ENCODE measurements at places on chromosomes 11 and 22. TPM values are rescaled to one million over a fixed set of nuclear protein-coding genes. Genes with fewer than 3 reads are reported as not detected.

- DNase-seq = peak; percentile 16
Observed at GRCh38 chr11:121800731-121801393, 315.2 kb downstream of the BLID start.

- no peak for DNase-seq
Observed at GRCh38 chr11:114017723-114018122, 41.8 kb upstream of the ZBTB16 start.

DNA sequence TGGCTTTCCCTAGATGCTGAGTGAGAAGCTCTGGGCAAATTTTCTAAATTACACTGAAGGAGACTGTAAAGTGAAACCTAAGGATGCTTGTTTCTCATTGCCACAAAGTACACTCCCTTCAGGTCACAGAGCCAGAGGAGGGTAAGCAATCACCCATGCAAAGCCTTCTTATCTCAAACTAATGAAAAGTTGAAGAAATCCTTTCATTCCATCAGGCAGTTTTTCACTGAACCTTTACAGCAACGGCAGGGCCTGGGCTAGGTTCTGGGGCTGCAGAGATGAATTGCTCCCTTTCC lies 106.2 kb downstream of the RASSF10 start:
- no peak for DNase-seq

DNA sequence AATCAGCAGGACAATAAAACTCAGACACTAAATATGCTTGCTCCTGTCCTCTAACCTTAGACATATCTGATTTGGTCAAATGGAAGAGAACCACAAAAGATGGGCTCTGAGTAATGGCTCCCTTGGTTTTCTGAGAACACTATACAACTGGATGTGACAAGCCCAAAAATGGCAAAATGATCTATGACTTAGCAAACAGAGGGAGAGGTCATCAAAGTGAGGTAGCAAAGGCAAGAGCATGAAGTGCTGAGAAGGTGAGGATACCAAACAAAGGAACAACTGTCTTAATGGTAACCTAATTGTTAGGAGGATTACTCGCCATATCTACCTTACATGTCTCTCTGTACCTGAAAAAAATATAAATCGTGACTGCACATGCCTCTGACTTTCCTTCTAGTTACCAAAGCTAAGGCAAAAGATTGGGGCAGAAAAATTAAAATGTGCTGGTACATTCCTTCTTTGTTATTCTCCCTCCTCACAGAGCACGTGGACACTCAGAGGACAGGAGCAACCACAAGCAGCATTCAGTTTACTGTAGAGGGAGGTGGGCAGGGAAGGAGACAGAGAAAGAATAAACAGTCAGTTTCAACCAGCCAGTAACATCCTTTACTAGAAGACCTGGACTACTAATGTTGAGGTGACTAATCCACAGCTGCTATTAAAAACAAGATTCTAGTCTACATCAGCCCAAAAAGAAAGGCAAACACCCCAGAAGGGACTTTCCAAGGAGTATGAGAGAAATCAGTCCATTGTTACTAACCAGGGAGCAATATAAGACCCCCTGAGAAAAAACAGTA lies 88.8 kb downstream of the AMBRA1 start:
- no peak for DNase-seq

DNA sequence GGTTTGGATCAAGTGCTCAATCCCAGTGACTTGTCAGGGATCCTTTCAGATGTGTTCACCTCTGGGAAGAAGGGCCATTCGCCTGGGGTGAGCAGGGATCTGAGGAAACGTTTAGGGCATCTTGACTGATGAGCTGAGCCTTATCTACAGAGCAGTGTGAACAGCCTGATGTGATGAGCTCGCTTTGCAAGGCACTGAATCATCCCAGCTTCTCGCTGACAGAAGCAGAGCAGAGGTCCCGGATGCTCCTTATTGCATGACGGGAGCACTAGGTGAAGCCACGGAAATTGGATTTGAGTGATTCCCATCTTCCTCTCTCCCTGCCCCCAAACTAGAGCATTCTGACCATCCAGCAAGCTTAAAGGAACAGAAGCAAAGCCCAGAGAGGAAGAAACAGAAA lies 46.5 kb downstream of the SEZ6L start:
- no peak for DNase-seq

GRCh38 chr11:79269611-79270307 lies 171.1 kb downstream of the TENM4 start:
- no peak for DNase-seq

DNA sequence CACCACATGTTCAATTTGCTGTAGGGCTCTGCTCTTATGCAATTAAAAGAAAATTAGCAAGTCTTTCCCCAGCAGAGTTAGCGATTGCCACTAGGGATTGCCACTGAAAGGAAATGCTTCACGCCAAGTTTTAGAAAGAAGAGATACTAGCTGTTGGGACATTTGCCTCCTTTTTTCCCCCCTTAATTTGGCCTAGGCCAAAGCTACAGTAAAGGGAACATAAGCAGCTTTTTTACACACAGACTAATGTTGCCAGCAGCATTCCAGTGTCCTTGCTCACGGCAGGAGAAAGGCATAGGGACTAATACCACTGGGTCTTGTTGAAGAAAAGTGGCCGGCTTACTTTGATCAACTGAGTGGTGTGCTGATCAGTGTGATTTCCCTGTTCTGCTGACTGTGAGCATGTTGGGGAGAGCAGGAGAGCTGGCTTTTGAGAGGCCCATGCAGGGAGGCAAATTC lies 71.2 kb downstream of the PHF21A start:
- peak; percentile 31 for DNase-seq

- DNase-seq = peak; percentile 59
Observed at GRCh38 chr11:77819921-77820564, 479 bp downstream of the RSF1 start.

DNA sequence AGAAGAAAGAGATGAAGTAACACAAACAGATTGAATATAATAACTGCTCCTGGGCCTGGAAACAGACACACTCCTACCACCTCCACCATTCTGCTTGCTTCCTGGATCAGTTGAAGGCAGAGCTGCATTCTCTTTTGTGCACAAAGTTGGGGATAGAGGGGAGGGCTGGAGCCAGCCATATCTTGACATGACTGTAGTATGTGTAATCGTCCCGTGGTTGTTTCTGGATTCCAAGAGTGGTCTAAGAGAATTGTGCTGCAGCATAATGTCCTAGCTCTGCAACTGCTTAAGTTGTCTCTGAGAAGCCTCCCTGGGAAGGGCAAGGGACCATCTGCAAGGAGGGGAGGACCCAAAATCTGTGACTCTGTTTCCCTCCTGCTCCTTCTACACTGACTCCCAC lies 3.2 kb downstream of the CRY2 start:
- DNase-seq = no peak

GRCh38 chr11:131924001-131924400 lies 553.6 kb downstream of the NTM start:
- DNase-seq = no peak

DNA sequence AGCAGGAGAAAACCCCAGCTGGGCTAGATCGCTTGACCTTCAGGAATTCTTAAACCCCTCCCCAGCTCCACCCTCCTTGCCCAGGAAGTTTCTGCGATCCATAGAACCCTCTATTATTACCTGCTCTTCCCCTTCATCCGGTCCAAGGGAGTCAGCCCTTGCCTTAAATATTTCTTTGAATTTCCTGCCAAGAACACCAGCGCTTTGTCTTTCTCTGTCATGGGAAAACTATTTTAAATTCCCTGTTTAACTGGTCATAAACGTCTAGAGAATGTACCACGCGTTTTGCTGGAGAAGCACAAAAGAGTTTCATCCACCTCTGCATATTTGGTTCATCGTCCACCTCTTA lies 496 bp upstream of the TRAF6 start:
- DNase-seq = no peak

DNA sequence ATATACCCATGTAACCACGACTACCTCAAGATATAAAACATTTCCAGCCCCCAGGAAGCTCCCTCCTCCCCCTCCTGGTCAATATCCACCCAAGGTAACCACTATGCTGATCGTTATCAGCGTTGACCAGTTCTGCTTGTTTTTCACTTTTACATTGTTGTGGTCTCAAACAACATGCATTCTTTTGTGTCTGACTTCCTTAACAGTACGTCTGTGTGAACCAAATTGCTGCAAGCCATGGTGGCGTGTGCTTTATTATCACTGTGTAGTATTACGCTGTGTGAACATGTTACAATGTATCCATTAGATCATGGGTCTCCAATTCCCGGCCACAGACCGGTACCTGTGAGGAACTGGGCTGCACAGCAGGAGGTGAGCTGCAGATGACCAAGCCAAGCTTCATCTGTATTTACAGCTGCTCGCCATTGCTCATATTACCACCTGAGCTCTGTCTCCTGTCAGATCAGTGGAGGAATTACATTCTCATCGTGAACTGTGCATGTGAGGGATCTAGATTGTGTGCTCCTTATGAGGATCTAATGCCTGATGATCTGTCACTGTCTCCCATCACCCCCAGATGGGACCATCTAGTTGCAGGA lies 15.5 kb upstream of the GRK3 start:
- no peak for DNase-seq

DNA sequence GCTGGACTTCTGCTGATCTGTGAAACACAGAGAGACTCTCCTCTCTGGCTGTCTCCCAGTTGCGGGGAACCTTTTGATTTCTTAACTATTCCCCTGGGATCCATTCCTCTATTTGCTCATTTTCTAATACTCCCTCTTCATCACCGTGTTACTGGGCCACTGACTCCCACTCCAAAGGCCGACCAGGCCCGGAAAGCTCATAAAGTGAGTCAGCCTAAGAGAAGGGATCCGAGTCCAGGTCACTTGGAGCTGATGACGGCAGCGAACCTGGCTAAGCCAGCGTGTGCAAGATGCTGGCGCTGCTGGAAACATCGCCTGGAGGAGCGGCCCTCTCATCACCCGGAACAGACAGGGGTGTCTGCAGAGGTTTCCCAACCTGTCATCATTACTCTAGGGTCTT lies 112.8 kb downstream of the FBXO7 start:
- DNase-seq = peak; percentile 67

- DNase-seq = no peak
Observed at GRCh38 chr11:113549061-113549460, 73.9 kb upstream of the DRD2 start.

GRCh38 chr11:28976801-28977145 lies 868.6 kb downstream of the METTL15 start:
- DNase-seq = no peak

DNA sequence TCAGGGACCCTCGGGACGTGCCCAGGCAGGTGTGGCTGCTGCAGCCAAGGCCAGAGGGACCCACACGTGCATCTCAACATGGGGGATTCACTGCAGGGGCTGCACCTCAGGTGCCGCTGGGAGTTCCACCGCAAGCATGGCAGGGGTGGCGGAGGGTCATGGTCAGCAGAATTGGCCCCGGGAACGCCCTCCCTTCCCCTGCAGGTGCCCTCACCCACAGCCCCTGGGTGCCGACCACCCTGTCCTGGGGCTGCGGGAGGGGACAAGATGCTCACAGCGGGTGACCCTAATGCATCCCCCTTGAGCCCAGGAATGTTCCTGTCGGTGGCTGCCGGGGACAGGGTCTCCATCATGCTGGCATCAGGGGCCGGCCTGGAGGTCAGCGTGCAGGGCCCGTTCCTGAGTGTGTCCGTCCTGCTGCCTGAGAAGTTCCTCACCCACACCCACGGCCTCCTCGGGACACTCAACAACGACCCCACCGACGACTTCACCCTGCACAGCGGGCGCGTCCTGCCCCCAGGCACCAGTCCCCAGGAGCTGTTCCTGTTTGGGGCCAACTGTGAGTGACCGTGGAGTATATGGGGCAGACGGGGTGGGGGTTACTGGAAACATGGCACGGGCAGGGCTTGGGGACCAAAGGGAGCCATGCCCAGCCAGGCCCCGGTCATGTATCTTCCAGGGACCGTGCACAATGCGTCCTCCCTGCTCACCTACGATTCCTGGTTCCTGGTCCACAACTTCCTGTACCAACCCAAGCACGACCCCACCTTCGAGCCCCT lies 5.8 kb downstream of the SUSD2 start:
- peak; percentile 20 for DNase-seq

GRCh38 chr11:69053546-69054396 lies 5.0 kb downstream of the TPCN2 start:
- DNase-seq = no peak

GRCh38 chr11:60455531-60456042 lies at the start of gene MS4A1:
Gene MS4A1, plus strand, starts transcription at chr11:60455847. Its CDS starts 6,528 bp downstream, at chr11:60462375.
- DNase-seq = no peak

- no peak for DNase-seq
Observed at GRCh38 chr11:128471138-128471661, 116.2 kb downstream of the ETS1 start.

- no peak for DNase-seq
Observed at GRCh38 chr22:46062232-46062615, 85.3 kb upstream of the WNT7B start.

- peak; percentile 91 for DNase-seq
Observed at GRCh38 chr22:39528681-39529486, 3.7 kb downstream of the RPS19BP1 start.

DNA sequence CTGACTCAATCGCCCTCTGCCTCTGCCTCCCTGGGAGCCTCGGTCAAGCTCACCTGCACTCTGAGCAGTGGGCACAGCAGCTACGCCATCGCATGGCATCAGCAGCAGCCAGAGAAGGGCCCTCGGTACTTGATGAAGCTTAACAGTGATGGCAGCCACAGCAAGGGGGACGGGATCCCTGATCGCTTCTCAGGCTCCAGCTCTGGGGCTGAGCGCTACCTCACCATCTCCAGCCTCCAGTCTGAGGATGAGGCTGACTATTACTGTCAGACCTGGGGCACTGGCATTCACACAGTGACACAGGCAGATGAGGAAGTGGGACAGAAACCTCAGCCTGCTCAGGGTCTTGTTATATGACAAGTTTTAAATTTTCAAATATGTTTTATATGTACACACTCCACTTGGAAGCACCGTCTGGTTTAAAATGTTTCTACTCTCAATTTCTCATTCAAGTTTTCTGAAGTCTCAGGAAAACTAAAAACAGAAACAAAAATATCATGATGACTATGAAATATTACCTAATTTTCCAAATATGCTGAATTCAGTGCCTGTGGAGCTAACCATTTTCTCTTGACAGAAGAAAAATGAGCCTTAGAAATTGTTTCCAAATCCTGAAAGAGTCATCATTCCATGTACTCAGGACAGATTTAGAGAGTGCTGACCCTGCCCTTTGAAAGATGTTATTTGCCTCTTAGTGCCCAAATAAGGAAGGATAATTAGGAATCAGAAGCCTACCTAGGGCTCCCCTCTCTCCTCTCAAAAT lies 48.8 kb upstream of the TOP3B start:
- no peak for DNase-seq

- no peak for DNase-seq
Observed at GRCh38 chr11:73566422-73566821, 31.5 kb downstream of the FAM168A start.

DNA sequence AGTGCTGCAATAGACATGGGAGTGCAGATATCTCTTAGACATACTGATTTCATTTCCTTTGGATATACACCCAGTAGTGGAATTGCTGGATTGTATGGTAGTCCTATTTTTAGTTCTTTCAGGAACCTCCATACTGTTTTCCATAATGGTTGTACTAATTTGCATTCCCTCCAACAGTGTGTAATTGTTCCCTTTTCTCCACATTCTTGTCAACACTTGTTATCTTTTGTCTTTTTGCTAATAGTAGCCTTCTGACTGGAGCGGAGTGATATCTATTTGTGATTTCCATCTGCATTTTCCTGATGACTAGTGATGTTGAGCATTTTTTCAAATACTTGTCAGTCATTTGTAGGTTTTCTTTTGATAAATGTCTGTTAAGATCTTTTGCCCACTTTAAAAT lies 128.9 kb downstream of the CTNND1 start:
- DNase-seq = no peak

TNNT3 gene
- total RNA-seq = 28.5 TPM

IFTAP gene
- 35.2 TPM for total RNA-seq

CCDC73 gene
- not detected for total RNA-seq

KRTAP5-2 gene
- not detected for total RNA-seq

ATXN10 gene
- total RNA-seq = 143 TPM

RHOD gene
- 33.6 TPM for total RNA-seq

CNTF gene
- total RNA-seq = 1.2 TPM

CACNA1I gene
- 0.03 TPM for total RNA-seq

OR51G1 gene
- not detected for total RNA-seq

FOXR1 gene
- not detected for total RNA-seq

CALCB gene
- not detected for total RNA-seq

Measured in left cardiac atrium (tissue), 4 donors.